ENCODE measurements at places on chromosomes 5 and 9. TPM values are rescaled to one million over a fixed set of nuclear protein-coding genes. Genes with fewer than 3 reads are reported as not detected.
A peak's percentile ranks its signal among the peaks of the same experiment; 100 is the strongest.

The GDF9 gene
- 0.24 TPM for total RNA-seq

GRCh38 chr5:113452941-113453340 is 18.2 kb upstream of the TSSK1B start:
- H3K4me3 ChIP-seq = no peak overlapping the region
- H3K36me3 ChIP-seq = no peaks in the 10 kb centered on the region
- no peak for DNase-seq
- no peaks in the 10 kb centered on the region for H3K27me3 ChIP-seq
- no peaks in the 10 kb centered on the region for H3K4me1 ChIP-seq

GRCh38 chr9:16726029-16726428 is 144.4 kb downstream of the BNC2 start:
- no peak overlapping the region for H3K27ac ChIP-seq
- H3K4me3 ChIP-seq = peak overlapping the region; percentile 73
- no peaks in the 10 kb centered on the region for H3K36me3 ChIP-seq
- no peak for DNase-seq
- H3K4me1 ChIP-seq = peaks cover 12% of the 10 kb centered on the region

- no peak overlapping the region for H3K27ac ChIP-seq
- H3K36me3 ChIP-seq = no peaks in the 10 kb centered on the region
- H3K4me3 ChIP-seq = no peak overlapping the region
- H3K27me3 ChIP-seq = no peaks in the 10 kb centered on the region
- peaks cover 21% of the 10 kb centered on the region for H3K4me1 ChIP-seq
- no peak for DNase-seq
Observed at GRCh38 chr9:95494022-95494415, 22.8 kb downstream of the PTCH1 start.

GRCh38 chr5:43039471-43040286 is 440 bp downstream of the ANXA2R start:
- H3K27ac ChIP-seq = no peak overlapping the region
- no peaks in the 10 kb centered on the region for H3K36me3 ChIP-seq
- peaks cover 85% of the 10 kb centered on the region for H3K27me3 ChIP-seq
- H3K4me1 ChIP-seq = peaks cover 2% of the 10 kb centered on the region

- no peak for DNase-seq
- H3K27ac ChIP-seq = no peak overlapping the region
- H3K4me1 ChIP-seq = no peaks in the 10 kb centered on the region
- H3K36me3 ChIP-seq = no peaks in the 10 kb centered on the region
Observed at GRCh38 chr5:38291355-38291754, 33.0 kb downstream of the EGFLAM start.

DNA sequence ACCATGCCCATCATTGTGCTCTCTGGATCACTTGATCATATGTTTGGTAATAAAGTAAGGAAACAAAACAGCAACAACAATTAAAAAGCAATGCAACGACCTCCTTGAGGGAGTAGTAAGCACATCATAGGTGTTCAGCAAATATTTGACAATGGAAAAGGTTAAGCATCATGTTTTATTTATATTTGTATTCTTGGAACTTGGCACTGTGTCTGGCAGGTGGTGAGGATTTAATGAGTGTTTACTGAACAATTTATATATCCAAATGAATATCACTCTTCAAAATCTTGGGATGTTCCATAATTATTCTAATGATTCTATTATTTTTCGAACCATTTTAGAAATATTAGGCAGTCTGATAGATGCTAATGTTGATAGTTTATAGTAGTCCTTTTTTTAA is 6.2 kb downstream of the PIP5K1B start:
- no peak overlapping the region for H3K4me3 ChIP-seq
- H3K27ac ChIP-seq = no peak overlapping the region

DNA sequence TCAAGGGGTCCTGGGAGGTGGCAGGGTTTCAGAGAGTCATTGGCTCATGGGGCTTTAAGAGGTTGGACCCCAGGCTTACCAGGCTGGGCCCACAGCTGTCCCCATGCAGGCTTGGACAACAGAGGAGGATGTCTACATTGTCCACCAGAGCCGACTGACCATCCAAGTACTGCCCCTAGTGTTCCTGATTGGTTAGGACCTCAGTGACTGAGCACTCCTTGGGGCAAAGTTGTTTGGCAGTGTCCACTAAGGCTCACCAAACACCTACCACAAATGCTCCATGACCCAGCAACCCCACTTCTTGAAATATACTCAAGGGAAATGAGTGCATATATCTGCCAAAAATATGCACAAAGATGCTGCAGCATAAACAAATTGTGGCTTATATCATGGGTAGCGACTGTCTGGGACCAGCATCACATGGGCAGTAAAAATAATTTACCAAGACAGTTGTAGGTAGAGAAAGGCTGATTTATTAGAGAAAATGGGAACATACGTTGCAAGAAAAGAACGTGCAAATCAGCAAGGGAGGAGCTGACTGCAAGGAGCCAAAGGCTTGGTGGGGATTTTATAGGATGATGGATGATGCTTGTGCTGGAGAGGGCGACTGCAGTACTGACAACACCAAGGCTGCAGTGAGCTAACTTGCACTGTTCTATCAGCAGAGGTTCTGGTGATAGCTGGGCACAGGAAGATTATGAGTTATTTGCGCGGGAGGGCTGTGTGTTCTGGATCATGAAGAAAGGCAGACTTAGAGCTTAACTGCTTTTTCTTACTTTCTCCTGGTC is 265.2 kb downstream of the GADD45G start:
- no peak overlapping the region for H3K4me3 ChIP-seq
- no peaks in the 10 kb centered on the region for H3K27me3 ChIP-seq
- DNase-seq = no peak
- no peaks in the 10 kb centered on the region for H3K36me3 ChIP-seq

DNA sequence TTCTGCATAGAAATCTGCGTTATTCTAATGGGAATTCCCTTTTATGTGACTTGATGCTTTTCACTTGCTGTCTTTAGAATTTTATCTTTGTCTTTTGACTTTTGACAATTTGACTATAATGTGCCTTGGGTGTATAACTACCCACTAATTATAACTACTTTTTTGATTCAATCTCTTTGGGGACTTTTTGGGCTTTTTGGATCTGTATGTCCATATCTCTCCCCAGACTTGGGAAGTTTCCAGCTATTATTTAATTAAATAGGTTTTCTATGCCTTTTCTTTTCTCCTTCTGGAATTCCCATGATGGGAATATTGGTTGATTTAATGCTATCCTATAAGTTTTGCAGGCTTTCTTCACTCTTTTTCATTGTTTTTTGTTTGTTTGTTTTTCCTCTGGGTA is 57.9 kb downstream of the LRRTM2 start:
- peaks cover 3% of the 10 kb centered on the region for H3K4me1 ChIP-seq
- H3K4me3 ChIP-seq = no peak overlapping the region
- H3K27ac ChIP-seq = no peak overlapping the region
- no peaks in the 10 kb centered on the region for H3K27me3 ChIP-seq
- DNase-seq = no peak

GRCh38 chr5:90347462-90347861 is 62.1 kb downstream of the CETN3 start:
- H3K36me3 ChIP-seq = no peaks in the 10 kb centered on the region
- no peak overlapping the region for H3K4me3 ChIP-seq
- no peak for DNase-seq
- H3K27me3 ChIP-seq = no peaks in the 10 kb centered on the region
- no peaks in the 10 kb centered on the region for H3K4me1 ChIP-seq

The HAVCR2 gene
- total RNA-seq = not detected

All from H9 (cell line).